ENCODE measurements at places on chromosomes 2 and 18.

GRCh38 chr2:176534798-176535466, 265.7 kb downstream of the MTX2 start:
- DNase-seq: no peak

- no peak for DNase-seq
Measured at GRCh38 chr18:2777241-2777640, 69.6 kb upstream of the EMILIN2 start.

DNA sequence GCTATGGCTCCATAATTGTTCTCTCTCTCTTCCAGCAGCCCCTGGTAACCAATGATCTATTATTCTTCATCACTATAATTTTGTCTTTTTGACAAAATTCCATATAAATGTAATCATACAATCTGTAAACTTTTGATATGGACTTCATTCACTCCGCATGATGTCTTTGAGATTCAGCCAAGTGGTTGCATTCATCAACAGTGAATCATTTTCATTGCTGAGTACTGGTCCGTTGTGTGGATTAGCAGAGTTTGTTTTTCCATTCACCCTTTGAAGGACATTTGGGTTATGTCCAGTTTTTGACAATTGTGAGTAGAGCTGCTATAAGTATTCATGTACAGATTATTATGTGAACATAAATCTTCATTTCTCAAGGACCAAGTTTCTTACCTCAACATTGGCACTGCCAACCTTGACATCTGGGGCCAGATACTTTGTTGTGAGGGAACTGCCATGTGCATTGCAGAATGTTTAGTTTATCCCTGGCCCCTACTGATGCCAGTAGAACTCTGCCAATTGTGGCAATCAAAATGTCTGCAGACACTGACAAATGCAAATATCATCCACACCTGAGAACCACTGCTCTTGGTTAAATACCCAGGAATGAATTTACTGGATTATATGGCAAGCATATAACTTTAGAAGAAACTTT, 48.4 kb upstream of the BCL2L11 start:
- DNase-seq: no peak

DNA sequence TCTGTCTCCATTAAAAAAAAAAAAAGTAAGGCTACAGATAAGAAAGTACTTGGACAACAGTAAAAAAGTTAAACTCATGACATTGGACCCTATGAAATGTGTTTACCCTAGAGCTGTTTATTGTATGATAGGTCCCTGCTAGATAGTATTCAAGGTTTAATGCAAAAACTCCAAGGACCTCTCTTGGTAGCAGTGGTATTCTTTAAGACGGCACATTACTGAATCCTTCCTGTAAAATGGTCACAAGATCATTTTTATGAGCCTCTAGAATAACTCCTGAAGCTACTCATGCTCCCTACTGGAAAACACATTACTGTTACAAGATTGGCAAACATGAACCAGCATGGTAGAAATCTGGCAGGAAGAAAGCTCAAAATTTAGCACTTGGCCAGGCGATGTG, 38.8 kb downstream of the GALM start:
- no peak for DNase-seq

DNA sequence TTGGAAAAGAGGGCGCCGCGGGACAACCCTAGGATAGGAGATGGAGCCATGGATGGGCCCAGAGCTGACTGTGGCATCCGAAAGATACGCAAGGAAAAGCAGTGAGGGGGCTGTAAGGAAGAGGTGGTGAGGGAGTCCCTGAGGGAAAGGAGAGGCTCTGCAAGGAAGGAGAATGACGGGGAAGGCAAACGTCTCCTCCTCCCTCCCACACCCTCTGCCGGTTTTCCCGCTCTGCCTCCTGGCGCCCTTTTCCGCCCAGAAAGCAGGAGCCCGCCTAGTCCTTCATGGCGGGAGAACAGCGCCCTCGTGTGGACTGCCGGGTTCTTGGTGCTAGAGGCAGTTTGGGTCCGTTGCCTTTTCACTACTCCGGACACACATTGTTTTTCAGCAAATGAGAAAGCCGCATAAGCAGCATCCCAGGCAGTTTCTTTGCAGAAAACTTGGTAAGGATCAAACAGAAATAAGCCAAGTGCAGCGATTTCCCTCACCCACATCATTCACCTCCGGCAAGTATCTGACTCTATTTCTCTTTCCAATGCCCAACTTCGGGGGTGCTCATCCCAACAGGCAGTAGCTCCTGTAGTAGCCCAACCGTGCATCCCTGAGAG, 200.4 kb downstream of the INO80D start:
- DNase-seq: peak; percentile 95

DNA sequence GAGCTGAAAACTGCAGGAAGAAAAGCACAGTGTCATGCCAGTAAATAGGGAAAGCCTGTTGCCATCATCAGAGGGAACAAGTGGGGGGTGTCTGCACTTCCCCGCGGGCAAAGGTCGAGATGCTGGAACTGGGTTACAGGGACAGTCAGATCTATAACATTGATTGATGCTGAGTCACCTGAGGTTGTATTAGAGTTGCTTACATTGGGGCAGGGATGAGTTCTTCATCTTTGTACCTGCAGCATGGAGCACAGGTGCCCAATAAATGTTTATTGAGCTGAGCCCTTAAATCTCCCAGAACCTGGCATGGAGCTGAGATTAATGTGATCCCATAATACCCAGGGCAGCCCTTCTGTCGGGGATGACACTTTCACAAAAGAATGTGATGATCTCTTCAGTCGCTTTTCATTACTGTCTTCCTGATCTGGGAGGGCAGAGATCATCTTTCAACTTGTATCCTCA, 5.9 kb upstream of the RNF152 start:
- peak; percentile 45 for DNase-seq

- no peak for DNase-seq
Measured at GRCh38 chr18:32301976-32302743, 112.3 kb downstream of the MEP1B start.

DNA sequence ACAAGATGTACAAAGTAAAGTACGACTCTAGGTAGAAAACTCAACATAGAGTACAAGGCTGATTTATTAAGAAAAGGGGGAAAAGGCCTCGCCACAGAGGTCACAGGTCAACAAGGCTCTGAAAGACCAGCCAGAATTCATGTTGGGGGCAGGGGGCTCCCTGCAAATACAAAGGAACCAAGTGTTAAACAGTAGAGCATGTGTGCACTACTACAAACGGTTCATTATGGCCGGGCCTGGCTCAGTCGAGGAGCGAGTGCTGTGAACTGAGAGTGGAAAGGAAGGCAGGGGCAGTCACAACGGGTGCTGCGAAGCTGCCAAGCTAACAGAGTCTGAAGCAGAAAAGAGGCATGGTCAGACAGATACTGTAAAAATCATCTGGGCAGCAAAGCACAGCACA, 77.1 kb downstream of the MBOAT2 start:
- no peak for DNase-seq

DNA sequence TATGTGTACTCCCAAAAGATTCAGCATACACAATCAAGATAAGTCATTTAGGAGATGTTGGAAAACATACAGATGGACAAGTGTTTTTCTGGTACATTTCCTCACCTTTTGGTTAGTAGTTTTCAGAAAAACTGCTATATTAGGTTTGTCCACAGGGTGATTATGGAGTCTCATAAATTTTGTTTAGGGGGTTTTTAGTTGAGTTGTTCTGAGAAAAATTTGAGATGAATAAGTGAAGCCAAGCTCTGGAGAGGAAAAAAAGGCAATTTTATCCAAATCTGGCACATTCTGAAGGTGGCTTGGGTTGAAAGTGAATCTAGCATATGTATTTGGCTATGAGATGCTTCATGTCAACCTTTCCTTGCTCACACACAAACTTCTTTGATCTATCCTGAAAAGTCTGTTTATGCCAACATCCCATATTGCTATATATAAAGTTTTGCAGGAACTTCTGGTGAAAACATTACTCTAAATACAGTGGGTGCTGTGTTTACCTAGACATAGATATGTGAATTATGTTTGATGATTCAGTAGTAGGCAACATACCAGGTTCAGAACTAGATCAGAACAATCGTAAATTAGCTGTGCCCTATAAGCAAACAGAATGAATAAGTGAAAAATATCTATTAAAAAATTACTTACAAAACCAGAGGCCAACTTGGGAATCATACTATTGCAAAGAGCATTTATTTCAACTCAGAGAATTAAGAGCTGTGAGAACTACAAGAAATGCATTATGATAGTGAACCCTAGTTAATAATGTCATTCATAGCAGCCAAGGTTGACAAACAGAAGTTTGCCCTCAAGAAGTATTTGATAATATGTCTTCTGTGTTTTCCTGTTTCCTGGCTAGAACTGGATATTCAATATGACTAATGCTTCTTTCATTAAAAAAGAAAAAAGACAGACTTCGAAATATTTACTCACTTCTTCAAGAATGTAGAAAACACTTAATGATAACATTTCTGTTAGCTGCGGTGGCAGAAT, 552.0 kb downstream of the IRS1 start:
- no peak for DNase-seq

DNA sequence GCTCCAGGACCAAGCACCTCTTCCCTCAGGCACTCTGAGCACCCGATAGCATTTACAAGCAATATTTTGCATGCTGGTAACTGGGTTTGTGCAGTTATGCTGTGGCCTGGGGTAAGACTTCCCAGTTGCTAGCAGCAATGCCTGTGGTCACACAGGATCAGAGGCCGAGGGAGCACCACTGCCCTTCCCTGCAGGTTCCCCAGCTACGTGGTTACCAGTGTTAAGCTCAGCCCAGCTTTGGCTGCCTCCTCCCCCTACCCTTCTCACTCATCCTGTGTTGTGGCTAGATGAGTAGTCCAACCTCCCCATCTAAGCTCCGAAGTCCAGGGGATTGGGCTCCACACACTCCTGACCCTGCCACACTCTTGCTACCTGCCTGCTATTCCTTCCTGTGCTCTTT, 141.1 kb downstream of the CELF4 start:
- DNase-seq: no peak

GRCh38 chr2:26572591-26572990, 68.6 kb downstream of the CIB4 start:
- DNase-seq: no peak

DNA sequence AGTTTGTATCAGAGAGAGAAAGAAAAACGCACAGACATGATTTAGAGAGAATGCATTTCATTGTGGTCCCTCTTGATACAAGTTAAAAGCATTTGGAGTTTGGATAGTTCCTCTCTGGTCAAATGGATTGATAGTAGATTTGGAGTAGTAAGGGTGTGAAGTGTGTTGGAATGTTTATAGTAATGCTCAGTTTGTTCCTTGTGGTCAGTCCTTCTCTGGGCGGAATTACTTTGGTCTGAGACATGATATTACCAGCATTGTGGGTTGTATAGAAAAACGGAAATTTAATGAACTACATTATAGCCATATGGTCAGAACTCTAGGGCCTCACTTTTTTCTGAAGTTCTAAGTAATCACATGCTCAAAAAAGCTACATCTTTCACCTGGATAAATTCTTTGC, 178.9 kb downstream of the AGAP1 start:
- no peak for DNase-seq

DNA sequence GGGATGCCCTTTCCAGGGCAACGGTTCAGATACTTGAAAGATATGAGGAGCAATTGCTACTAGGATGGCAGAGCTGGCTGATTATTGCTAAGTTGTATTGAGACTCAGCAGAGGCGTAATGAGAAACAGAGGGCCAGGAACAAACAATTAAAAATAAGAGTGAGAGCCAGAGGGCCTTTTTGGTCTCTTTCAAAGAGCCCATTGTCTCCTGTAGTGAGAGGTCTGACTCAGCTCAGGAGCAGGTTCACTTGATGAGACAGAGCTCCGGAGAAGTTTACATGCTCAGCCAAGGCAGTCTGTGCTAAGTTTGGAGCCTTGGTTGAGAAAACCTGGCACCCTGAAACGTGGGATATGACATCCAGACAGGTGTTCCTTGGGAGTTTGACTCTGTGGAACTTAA, 303.9 kb upstream of the DLGAP1 start:
- no peak for DNase-seq
